CD4-positive, alpha-beta T cell treated with Interleukin-15 for 4 hours (primary cell): ENCODE measurements at places on chromosomes 1 and 21.

GRCh38 chr1:27031235-27032118, 18.8 kb upstream of the TENT5B start:
- no peak for DNase-seq

DNA sequence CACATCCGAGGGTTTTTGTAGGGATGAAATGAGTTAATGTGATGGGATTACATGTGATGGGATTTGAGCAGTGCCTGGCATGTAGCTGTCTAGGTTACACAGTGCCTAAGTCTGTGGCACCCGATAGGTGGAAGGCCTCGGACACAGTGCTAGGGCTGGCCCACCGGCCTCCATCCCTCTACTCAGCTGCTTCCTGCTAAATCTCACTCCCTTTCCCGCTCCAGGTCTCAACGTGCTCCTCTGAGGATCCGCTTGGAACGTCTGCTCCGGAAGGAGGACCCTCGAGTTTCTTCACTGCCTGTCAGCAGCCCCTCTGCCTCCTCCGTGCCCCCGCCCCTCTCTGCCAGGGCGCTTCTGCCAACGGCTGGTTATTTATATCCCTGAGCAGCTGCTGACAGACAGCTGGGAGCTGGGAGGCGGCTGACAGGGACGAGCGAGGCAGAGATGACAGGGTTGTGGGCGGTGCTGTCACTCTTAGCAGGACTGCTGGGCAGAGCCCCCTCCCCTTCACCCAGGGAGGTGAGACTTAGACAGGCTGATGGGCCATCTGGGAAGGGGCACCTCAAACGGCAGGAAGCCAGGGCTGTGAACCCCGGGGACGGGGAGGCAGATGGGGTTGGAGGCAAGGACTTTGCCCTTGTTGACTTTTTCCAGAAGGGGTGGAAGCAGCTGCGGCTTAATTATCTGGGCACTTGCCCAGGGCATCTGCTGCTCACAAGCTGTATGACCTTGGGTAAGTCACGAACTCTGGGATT, 26.6 kb upstream of the LRRN2 start:
- DNase-seq: no peak

- no peak for DNase-seq
Observed at GRCh38 chr1:33186936-33187335, 5.1 kb upstream of the TRIM62 start.

DNA sequence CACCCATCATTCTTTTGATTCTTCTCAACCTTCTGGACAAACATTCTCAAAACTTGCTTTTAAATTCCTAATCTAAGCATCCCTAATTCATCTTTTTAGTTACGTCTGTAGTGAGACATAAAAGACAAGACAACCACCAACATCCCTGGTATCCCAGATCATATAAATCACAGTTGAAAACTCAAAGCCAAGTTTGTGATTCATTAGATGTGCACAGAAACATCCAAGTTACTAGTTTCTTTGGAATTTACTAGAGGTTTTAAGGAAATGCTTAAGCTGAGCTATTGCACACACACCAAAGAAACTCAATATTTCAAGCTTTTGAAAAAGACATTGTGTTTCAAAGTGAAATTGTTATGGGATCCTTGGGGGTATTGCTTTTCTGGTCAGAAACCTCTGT, 47.6 kb downstream of the ATP6V1G3 start:
- DNase-seq: no peak

- no peak for DNase-seq
Observed at GRCh38 chr1:57483954-57484353, 60.1 kb upstream of the DAB1 start.

- DNase-seq: no peak
Observed at GRCh38 chr21:33261635-33262034, 4.5 kb upstream of the IL10RB start.

- no peak for DNase-seq
Observed at GRCh38 chr1:11571906-11572616, 82.2 kb downstream of the FBXO2 start.

DNA sequence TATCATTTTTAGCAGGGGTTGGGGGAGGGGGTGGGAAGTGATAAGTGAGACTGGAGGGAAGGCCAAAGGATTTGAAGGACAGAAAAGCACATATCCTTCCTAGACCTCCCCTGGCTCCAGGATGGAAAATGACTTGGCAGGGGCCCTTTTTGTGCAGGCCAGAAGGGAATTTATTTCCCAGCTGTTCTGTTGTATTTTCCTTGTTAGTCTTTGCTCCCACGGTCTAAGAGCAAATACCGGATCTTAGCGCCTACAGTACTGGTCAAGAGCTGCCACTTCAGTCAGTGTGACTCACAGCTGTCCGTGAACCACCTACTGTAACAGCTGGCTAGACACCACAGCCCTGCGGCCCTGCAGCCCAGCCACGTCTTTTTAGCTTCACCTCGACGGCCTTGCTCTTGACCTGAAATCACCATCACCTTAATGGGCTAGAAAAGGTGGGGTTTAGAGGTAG, 51.0 kb upstream of the ERRFI1 start:
- no peak for DNase-seq

DNA sequence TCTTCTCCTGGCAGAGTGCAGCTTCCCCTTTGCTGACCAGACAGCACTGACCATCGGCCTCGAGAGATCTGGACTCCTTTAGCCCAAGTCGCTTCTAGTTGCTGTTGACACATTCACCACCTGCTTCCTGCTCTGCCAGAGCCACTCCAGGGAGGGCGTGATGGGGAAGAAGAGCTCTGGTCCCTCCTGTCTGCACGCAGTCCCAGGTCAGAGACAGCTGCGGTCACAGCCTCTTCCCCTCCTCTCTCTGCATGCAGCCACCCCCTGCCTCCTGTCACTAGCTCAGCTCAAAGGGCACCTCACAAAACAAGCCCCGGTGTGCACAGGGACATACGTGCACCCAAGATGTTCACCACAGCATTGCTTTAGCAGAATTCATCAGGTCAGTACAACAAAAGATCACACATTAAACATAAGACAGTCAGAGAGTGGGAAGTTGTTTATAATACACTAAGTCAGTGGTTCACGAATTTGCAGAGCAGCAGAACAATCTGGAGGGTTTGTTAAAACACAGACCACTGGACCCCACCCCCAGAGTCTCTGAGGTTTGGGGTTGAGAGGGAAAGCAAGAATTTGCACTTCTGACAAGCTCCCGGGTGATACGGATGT, 132.9 kb downstream of the SYF2 start:
- peak; percentile 41 for DNase-seq

DNA sequence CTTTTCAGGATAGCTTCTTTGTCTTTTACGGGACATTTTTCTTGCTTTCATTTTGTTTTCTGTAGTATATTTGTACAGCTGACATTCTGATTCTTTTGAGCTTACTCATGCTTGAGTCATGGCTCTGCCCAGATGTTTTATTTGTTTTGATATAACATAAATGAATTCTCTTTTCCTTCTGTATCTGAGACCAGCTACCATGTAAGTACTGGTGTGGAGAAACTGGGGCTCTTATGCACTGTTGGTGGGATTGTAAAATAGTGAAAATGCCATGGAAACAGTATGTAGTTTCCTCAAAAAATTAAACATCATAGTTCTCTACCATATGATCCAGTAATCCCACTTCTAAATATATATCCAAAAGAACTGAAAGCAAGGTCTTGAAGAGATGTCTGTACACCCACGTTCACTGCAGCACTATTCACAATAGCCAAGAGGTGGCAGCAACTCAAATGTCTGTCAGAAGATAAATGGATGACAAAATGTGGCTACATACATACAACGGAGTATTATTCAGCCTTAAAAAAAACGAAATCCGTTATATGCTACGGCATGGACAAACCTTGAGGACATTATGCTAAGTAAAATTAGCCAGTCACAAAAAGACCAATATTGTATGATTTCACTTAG, 61.4 kb downstream of the EIF2B3 start:
- no peak for DNase-seq

DNA sequence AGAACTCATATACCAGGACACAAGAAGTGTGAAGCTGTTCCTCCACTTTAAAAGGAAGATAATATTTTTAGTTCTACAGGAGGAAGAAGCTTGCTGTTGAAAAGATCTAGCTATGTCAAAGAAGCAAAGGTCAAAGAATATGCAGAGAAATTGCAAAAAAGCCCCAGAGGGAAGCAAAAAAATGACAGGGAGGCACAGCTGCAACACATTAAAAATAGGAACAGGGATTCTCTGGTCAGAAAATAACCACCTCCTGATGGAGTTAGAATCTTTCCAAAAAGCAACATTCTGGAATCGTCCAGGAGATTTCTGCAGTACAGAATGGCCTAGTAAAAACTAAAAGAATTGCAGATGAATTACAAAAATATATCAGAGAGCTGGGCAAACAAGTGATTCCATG, 238.9 kb upstream of the PRMT6 start:
- no peak for DNase-seq

GRCh38 chr21:41367945-41368734, 6.3 kb downstream of the MX2 start:
- no peak for DNase-seq

GRCh38 chr1:116164604-116165368, 53.6 kb downstream of the MAB21L3 start:
- DNase-seq: no peak

- DNase-seq: no peak
Observed at GRCh38 chr1:219476116-219476515, 136.8 kb downstream of the ZC3H11B start.

DNA sequence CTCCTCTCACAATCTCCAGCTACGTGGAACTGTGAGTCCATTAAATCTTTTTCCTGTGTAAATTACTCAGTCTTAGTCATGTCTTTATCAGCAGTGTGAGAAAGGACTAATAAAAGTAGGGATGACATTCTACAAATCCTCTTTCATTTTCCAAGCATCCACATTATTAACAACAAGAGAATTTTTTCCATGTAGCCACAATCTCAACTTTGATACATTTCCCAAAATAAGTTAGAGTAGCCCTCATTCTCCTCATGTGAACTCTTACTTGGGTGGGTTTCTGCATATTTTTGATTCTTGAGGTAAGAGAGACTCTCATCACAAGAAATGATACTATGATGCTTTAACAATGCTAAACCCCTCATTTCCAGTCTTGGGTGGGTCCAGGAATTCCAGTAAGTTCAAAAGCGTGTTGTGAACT, 52.8 kb downstream of the TNFSF18 start:
- DNase-seq: no peak

GRCh38 chr1:181676269-181676668, 193.0 kb downstream of the CACNA1E start:
- DNase-seq: no peak

- no peak for DNase-seq
Observed at GRCh38 chr1:151007853-151008243, 401 bp upstream of the PRUNE1 start.

DNA sequence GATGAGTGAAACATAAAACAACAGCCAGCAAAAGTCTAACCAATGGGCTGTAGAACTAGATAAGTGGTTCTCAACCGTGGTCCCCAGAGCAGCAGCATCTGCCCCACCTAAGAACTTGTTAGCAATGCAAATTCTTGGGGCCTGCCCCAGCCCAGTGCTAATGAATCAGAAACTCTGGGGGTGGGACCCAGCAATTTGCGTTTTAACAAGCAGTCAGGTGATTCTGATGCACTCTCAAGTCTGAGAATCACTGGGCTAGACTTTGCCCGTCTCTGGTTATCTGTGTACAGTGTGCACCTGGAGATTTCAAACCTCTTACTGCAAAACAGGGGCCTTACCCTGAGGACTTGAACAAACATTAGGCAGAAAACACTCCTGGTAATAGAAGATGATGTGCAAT, 66.5 kb downstream of the PLXNA2 start:
- DNase-seq: no peak
